Stimulated activated CD4-positive, alpha-beta T cell treated with anti-CD3 and anti-CD28 coated beads, TNF-alpha, amount 100 ng/mL, for 4 hours (primary cell): ENCODE measurements at places on chromosomes 12 and 14.

GRCh38 chr12:81944886-81945285 lies 185.7 kb upstream of the PPFIA2 start:
- no peak for DNase-seq

DNA sequence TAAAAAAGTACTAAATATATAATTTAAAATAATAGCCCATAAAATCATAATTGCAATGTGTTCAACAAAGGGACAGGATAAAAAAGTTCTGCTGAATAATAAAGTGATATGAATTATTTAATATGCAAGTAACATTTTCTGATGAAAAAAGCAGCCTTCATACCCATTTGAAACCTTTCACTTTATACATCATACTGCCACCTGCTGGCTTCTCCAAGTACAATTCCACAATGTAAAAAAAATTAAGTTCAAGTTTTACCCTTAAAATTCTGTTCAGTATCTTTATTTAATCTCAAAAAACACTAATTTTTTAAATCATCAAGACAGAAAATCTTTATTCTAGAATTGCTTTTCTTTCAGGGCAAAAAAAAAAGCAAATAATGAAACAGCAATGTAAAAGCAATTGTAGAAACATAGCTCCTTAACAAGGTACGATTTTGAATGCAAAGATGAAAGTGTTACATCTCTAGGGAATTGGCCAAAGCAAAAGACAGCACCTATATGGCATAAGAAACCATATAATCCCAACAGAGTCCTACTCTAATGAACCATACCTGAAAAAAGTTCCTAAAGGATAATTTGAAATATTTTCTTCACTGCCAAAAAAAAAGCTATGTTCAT lies 15.0 kb downstream of the MDM1 start:
- DNase-seq, result peak; percentile 36

- no peak for DNase-seq
Observed at GRCh38 chr14:59585891-59586554, 9.4 kb upstream of the CCDC175 start.

DNA sequence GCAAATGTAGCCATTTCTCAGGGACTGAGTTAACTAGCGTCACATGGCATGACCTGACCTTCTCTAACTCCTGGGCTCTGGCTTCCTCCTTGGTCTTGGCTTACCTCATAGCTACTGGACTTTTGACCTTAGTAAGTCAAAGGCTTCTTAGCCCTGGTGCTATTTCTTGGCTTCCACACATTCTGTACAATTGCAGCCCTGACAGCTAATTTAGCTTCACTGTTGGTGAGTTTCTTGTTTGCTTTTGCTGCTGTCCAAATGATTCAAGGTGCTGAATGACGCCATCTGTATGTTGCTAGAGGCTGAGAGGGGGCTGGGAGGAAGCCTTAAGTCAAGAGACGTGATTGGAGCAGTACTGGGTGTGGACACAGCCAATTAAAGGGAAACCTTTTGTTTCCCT lies 202.7 kb downstream of the PRKD1 start:
- DNase-seq, result no peak

GRCh38 chr12:65821336-65821735 lies 2.9 kb upstream of the HMGA2 start:
- no peak for DNase-seq

DNA sequence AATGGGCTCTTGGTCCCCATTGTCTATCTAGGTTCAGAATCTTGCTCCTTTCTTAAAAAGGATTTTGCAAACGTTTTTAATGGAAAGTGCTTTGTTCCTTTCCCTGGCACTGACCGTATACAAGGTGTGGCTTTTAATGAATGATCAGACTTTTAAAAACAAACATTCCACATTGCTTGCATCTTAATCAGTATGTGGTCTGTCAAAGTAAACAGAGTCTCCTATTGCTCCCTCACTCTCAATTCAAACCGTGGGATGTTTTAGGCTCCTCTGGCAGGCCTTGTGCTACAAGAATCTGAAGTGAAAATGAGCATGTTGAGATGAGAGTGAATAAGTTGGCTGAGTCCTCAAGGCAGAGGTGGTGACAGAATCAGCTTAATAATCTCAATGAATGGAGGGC lies 107.0 kb downstream of the VRK1 start:
- no peak for DNase-seq

- no peak for DNase-seq
Observed at GRCh38 chr14:84162633-84163032, 1367.3 kb upstream of the FLRT2 start.
